NCI-H187 (cell line): ENCODE measurements at places on chromosomes 5 and 9.
A peak's percentile ranks its signal among the peaks of the same experiment; 100 is the strongest.

GRCh38 chr5:108421713-108422112 lies 39.8 kb upstream of the FBXL17 start:
- DNase-seq: no peak

DNA sequence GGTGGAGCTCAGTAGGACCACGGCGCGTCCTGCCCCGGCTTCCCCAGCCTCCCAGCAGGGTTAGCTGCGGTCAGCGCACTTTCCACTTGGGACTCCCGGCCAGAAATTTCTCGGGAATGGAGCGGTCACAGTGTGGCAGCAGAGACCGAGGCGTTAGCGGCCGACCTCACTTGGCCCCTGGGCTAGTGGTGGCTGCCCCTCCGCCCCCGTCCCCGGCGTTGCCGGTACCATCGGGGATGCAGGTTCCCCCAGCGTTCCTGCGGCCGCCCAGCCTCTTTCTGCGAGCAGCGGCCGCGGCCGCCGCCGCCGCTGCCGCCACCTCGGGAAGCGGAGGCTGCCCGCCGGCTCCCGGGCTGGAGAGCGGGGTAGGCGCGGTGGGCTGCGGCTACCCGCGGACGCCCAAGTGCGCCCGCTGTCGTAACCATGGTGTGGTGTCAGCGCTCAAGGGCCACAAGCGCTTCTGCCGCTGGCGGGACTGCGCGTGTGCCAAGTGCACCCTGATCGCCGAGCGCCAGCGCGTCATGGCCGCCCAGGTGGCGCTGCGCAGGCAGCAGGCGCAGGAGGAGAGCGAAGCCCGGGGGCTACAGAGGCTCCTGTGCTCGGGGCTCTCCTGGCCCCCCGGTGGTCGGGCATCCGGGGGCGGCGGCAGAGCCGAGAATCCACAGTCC lies 460 bp downstream of the DMRTA1 start:
- DNase-seq: peak; percentile 17

- DNase-seq: no peak
These were observed 92.0 kb upstream of the RAI14 start for GRCh38 chr5:34563931-34564709.

DNA sequence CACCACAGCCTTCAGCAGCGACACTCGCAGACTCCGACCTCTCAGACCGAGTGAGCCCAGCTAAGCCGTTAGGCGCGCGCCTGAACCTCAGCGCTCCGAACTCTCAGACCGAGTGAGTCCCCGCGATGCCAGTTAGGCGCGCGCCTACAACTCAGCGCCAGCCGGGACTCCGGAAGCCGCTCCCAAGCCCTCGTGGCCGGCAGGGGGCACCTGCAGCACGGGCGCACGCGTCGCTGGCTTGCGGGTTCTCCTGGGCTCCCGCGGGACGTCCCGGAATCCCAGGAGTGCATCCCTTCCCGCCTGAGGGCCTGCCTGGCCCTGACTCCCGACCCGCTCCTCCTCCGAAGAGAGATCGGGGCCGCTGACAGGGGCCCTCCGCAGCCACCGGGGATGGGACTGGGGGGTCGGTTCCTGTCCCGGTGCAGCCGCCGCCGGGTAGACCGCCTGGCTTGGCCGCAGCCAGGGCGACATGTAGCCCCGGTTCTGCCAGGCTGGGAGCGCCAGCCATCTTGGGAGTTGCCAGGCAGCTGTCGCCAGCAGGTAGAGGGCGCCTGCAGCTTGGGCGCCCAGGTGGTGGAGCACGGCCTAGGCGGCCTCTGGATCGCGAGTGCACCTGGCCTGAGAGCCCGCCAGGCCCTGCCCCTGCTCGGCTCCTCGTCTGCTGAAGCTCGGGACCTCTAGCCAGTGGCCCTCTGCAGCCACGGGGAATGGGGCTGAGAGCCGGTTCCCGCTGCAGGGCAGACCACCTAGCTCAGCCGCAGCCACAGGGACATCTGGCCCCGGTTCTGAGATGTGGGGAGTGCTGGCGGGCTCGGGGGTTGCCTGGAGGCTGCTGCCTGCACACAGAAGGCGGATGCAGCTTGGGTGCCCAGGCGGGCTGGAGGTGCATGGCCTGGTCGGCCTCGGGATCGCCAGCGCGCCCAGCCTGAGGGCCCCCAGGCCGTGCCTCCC lies at the start of gene ANKRD18A:
Gene ANKRD18A, minus strand, starts transcription at position 114 of the 951 bp plus-strand sequence. CDS start 311 bp downstream, outside the sequence.
- peak; percentile 72 for DNase-seq

DNA sequence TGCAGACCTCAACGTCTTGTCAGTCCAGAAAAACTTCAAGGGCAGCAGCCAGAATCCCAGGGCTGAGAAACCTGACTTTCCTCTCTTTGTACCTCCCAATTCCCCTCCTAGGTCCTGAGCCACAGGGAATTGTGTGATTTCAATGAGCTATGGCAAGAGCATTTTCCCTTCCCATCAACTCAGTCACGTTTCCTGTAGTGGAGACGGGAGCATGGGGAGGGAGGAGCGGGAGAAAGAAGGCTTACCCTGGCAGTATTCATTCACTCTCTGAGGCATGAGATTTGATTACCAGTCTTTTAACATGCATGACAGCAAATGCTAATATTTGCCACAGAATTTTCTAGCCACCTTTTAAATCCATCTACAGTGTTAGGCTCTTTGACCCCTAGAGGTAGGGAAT lies 109.4 kb upstream of the TBCA start:
- DNase-seq: peak; percentile 37

GRCh38 chr5:67289763-67290521 lies 93.3 kb upstream of the CD180 start:
- DNase-seq: no peak

DNA sequence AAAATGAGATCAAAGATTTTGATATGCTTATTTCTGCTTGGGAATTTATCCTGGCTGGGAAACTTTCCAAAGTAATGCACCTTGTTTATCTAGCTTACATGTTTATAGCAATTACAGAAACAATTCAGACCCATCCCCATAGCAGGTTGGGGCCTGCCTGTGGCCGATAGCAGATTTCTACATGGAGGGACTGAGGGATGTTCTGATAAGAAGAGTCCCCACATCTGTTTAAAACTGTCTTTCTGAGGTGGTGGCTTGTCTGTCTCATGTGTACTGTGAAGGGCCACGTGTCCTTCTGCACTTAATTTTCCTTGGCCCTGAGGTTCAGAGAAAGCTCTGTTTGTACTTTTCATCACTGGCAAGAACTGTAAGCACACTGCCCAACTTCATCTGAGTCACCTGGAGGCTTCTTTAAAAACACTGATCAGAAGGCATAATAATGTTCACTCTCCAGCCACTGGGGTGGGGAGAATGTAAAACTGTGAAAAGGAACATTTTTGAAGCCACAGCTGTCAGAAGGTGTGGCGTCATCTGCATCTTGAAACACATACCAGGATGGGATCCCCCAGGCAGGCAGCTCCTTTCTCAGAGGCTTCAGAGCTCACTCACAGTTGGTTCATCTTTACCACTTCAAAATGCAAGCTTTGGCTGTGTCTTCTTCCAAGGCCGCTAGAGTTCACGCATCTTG lies 80.3 kb downstream of the MAP1B start:
- DNase-seq: no peak

- no peak for DNase-seq
These were observed 51.3 kb downstream of the GADD45G start for GRCh38 chr9:89655990-89656657.

DNA sequence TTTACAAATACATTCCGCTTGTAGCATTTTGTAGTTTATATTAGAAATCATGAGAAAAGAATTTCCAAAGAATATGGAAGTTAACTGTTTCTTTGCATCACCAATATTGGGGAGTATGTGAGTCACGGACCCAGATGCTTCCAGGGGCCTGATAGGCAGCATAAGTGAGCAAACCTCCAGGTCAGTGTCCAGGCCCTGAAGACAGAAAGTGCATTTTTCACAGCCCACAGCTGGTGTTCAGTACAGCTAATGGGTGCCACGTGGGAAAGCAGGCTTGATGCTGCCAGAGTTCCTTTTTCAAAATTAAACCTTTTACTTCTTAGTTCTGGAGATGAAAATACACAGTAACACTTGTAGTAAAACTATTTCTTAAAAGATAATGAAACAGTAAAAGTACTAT lies 454.4 kb upstream of the ACTBL2 start:
- no peak for DNase-seq

DNA sequence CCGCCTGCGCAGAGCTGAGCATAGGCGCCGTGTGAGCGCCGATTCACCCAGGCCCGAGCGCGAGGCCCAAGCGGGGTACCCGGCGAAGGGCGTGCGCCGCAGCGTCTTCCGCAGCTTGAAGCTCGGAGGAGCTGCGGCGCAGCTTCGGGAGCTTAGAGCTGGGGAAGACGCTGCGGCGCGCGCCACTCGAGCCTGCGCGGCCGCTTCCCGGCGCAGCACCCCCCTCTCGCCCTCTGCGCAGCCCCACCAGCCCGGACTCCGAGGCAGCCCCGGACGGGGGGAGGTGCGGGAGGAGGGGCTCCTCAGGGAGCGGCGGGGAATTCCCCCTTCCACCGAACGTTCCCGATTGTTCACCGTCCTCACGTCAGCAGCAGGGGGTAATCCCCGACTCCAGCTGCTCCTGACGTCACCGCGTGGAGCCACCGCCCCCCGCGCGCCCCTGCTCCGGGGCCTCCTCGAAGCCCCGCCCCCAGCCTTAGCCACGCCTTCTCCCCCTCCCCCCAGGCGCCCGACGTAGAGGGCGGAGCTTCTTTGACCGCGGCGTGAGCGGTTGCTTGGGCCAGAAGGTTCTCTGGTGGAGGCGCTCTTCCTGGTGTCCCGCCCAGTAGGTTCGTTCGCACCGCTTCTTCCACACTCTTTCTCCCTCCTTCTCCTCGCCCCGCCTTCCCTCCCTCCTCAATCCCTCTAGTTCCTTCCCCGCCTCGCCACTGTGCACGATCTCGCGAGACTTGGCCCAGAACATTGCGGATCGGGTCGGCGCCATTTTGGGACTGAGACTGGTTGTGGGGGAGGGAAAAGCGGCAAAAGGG lies at the start of gene GPBP1:
Gene GPBP1, plus strand, starts transcription at position 741 of the 809 bp plus-strand sequence. CDS start 40,072 bp downstream, outside the sequence.
- peak; percentile 100 for DNase-seq

DNA sequence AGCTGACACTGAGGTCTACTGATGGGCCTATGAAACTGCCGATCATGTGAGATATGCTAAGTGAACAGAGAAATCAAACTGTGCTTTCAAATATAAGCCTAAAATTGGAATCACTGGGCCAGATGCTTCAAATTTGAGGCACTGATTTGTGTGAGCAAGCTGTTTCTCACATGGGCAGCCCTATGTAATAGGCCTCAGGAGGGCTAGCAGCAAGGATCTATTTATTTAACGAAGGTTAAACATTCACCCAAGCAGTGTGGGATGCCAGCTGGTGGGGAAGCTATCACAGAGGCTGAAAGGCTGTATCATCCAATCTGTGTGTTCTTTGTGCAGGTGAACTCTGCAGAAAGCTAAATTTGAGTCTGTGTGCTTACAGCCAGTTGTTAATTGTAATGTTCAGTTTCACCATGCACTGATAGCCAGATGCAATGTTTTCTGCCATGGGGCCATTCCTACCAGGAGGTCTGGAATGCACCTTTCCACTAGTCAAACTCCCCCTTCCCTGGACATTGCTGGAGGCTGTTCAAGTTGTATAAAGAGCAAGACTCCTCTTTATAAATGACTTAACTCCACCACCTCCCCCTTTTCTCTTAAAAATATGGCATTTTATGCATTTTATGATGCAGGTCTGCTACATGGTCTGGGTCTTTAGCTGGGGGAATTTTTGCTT lies 228.9 kb downstream of the SH3GL2 start:
- DNase-seq: no peak

GRCh38 chr9:114319147-114319546 lies 3.8 kb upstream of the ORM1 start:
- no peak for DNase-seq

GRCh38 chr5:133285583-133286021 lies 233.8 kb downstream of the HSPA4 start:
- DNase-seq: no peak

DNA sequence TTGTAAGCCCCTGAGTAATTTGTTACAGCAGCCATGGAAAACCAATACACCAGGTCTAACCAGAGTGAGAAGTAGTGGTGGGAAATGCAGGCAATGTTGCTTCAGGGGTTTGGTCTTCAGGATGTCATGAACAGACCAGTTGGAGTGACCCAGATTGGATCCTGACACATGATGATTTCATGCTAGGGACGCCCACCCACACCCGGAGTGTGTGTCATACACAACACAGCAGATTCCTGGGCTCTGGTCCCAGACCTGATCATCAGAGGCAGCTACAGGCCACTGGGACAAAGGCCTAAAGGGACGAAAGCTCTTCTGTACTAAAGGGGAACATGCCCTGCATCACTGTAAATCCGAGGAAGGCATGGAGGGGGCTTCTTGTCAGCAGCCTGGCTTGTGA lies 194.2 kb downstream of the NSG2 start:
- DNase-seq: no peak

DNA sequence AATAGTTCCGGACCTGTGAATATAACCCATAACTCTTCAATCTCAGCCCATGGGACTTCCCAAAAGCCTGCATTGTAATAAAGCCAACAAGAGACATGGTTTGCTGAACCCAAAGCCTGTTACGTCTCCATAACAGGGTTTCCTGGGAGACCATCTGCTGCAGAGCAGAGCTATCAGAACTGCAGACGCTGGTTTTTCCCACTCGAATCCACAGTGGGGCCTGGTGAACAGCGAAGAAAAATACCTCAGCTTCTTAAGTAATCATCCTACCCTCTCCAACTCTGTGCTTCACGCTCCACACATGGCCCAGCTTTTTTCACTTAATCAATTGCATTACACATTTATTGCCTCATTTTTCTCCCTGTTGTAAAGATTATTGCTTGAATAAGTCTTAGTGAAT lies 409.5 kb upstream of the GRIA1 start:
- DNase-seq: no peak

- no peak for DNase-seq
These were observed 11.0 kb downstream of the NAIF1 start for GRCh38 chr9:128056086-128056485.

GRCh38 chr9:19481121-19481870 lies 72.5 kb downstream of the ACER2 start:
- DNase-seq: no peak

DNA sequence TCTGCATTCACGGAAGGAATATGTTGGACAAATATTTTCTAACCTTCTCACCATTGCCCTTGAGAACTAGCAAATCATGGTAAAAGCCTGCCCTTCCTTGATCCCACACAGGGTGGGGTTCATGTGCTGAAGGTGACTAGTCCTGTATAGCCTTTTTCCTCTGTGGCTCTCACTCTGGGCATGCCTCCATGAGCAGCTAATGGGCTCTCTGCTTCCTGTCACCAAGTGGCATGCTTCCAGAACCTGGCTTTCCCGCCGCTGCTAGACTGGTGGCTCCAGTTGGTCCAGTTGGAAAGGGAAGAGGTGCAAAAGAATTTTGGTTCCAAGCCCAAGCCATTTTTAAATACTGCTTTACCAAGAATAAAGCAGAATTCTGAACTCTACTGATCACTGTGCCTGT lies 35.5 kb downstream of the FBXO10 start:
- DNase-seq: no peak

DNA sequence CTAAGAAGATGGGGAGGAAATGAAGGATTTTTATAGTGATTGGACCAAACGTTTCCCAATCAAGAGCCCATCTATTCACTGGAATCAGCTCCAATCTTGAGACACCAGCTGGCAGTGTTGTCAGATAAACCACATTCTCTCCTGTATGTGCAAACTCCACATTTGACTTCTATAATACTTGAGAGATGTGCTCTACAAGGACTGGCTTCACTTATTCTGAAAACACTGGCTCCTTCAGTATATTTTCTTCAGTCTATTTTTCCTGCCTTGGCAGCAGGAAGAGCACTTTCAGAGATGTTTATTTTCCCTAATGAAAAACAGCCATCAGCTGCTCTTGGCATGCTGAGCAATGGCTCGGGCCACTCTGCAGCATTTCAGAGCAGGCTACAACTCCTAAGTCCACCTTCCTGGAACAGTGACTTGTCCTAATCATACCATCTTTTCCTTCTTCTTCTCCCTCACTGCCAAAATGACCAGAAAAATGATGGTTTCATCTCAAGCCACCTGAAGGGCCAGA lies 96.9 kb upstream of the FSTL4 start:
- no peak for DNase-seq

GRCh38 chr5:16617274-16617968 lies 624 bp upstream of the RETREG1 start:
- DNase-seq: no peak
